ENCODE measurements at places on chromosomes 1 and 21.
A peak's percentile ranks its signal among the peaks of the same experiment; 100 is the strongest.

- no peak for DNase-seq
Observed at GRCh38 chr1:7753641-7754040, 17.5 kb upstream of the VAMP3 start.

DNA sequence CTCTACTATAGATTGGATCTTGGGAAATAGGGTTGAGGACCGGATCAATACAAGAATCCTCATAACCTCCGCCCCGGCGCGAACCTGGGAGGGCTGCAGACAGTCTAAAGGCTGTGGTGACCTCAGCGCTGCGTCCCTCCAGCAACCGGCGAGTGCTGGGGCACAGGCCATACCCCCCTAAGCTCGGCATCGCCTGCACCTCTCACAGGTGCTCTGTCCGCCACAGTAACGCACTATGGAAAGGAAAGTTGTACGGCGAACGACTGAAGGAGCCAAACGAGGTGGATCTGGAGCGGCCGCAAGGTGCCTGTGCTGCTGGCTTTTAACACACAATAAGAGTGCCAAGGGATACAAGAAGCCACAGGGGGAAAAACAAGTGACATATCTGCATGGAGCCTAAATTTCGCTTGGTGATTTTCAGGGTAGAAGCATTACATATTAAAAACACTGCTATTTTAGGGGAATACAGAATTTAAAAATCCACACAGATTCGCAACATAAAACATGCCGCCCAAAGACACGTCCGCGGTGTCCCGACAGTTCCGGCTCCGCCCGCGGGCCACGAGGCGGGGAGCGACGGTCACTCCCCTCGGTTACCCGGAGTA lies 1.4 kb upstream of the RBM15 start:
- no peak for DNase-seq

DNA sequence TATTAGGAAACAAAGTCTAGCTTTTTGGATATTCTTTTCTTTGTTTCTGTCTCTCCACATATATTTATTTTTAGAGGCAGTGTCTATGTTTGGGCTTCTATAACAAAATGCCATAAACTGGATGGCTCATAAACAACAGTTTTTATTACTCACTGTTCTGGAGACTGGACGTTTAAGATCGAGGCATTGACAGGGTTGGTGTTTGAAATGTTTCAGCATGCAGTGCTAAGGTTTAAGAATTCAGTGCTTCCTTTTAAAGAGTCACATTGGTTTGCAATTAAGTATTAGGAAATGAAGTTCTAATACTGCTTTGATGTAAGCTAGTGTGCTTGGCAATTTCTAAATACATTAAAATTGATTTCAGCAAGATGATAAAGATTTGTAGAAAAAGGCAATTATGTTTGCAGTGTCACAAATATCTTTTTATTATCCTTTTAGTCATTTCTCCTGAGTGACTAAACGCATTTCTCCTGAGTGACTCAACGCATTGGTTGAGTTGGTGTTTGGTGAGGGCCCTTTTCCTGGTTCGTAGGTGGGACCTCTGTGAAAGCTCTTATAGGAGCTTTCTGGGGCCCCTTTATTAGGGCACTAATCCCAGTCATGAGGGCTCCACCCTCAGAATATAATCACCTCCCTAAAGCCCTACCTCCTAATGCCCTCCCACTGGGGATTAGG lies 317.0 kb downstream of the USP25 start:
- no peak for DNase-seq

GRCh38 chr1:56696663-56697062 lies 51.5 kb downstream of the PRKAA2 start:
- no peak for DNase-seq

DNA sequence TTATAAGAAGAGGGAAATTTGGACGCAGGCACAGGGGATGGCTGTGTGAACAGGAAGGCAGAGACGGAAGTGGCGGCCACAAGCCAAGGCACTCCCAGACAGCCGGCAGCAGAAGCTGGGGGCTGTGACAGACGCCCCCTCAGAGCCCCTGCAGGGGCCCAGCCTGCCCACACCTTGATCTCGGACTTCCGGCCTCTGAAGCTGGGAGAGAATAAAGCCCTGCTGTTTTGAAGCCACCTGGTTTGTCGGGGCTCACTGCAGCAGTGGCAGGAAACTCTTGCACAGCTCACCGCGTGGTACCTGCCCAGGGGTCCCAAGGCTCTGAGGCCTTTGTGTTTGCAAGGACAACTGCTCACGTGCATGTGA lies 13.7 kb downstream of the MEGF6 start:
- no peak for DNase-seq

DNA sequence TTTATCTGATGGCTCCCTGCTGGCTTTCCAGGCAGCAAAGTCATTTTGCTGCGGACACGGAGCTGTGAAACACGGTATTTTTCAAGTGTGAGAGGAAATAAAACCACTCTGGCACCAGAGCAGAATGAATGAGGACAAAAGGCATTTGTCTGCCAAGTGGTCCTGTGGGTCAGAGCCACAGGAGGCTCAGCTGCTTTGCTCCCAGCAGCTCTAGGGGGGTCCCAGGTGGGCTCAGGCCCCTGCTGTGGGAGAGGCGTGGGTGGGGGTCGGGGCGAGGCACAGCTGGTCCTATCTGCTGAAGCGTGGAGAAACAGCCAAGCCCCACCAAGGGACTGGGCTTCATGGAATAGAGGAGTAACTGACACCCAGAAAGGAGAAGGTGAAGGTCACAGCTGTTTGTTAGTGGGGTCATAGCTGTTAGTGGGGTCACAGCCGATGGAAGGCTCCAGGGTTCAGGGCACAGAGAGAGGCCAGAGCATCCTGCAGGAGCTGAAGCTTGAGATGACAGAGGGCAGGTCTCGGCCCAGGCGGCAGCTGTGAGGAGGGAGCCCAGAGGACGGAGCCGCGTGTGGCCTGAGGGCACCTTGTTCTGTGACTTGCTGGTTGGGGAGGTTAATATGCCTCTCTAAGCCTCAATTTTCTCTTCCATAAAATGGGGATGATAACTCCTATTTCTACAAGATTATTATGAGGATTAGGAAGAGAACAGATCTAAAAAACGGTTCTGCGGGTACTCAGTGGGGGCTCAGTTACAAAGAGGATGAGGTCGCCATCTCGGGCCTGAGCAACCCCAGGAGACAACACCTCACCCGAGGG lies 7.1 kb downstream of the KIF17 start:
- no peak for DNase-seq

DNA sequence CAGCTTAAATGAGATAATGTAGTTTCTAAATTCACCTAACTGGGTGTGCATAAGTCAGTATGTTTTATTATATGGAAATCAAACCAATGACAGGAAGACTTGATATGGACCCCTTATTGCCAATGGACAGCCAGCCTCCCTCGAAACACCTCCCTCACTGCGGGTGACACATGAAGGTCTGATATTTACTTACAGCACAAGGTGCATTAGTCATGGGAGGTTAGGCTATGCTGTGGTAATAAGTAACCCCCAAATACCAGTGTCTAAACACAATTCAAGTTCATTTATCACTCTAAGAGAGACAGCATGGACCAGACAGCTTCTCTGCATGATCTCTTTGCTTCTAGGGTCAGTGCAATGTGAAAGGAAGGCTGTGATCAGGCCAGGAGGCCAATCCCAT lies 126.0 kb upstream of the KCNJ6 start:
- no peak for DNase-seq

- DNase-seq, result no peak
Observed at GRCh38 chr1:49048188-49048587, 271.5 kb upstream of the BEND5 start.

DNA sequence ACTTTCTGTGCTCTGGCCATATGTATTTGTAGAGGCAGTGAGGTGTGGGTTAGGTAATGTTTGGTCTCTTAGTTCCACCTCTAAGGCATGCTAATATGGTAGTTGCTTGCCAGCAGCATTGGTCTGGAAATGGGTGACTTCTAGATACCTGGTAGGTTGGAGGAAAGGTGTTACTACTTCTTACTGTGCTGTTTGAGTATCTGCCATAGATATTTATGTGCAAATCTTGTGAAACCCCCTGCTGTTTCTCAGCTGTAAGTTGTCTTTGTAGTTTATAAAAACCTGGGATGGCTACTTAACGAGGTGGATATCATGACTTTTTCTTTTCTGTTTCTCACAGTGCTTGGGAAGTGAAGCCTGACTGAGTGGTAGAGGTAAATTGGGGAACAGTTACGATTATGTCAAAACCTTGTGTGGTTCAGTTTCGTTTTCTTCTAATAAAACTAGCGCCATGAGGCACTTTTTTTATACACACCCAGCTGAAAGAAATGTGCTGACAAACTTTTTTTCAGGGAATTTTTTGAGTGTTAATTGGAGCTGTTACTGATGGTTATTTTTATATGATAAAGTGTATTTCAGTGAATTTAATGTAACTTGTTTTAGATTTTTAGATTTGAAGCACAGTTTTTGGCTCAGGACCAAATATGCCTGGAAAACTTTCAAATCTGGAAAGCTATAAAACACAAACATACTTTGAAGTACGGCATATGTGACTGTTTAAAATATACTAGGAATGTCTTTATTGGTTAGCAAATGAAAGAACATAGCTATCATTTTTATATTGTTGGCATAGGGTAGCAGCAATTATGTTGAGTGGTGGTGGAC lies 42.1 kb downstream of the CAMSAP2 start:
- DNase-seq, result peak; percentile 94

DNA sequence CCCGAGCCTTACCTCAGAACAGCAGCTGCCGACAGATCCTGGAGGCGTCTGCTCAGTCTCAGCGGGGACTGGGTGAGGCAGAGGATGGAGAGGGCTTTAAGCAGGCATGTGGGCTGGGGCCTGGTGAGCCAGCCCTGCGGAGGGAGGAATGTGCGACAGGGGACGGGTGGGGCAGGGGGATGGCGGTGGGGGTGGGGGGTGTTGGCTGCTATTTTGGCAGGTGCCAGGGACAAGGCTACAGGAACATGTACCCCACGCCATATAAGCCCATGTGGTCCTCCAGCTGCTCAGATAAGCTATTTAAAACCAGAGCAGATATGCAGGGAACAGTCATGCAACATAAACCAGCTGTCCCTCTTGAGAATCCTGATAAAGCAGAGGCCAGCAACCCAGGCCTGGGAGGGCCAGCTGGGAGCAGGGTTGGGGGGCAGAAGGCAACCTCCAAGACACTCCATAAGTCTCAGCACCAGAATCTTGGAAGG lies at the start of gene TNNT2:
Gene TNNT2 (minus strand): TSS at position 70 of the 482 bp plus-strand sequence. CDS start 4,426 bp downstream, outside the sequence.
- DNase-seq, result peak; percentile 17

- DNase-seq, result no peak
Observed at GRCh38 chr1:68206848-68207689, 25.3 kb downstream of the WLS start.

DNA sequence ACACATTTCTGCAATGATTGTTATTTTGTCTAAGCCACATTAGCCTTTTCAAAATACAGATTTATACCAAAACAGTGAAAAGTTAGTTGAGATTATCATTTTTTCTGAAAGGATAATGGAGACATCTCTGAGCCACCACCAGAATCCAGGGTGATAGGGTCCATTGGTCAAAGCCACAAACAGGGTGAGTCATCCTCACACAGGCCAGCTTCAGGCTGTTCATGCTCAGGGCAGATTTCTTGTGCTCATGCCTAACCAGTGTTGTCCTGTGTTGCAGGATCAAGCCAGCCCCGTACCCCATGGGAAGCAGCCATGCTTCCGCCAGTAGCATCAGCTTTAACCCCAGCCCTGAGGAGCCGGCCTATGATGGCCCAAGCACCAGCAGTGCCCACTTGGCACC lies 13.4 kb downstream of the ELOA start:
- DNase-seq, result no peak

DNA sequence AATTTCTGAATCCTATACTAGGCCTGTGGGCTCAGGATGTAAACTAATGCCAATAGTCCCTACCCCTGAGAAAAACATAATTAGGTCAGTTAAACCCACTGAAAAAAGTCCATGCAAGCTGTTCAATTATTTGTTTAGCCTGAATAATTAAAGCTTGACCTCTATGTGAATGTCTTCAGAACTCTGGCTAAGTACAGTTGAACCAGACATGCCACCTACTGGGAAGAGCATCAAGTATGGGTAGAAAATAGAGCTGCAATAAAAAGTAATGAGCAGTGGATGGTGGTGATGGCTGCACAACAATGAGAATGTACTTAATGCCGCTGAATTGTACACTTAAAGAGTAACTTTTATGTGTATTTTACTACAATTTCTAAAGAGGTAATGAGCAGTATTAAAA lies 23.6 kb upstream of the SLC19A2 start:
- DNase-seq, result peak; percentile 28

DNA sequence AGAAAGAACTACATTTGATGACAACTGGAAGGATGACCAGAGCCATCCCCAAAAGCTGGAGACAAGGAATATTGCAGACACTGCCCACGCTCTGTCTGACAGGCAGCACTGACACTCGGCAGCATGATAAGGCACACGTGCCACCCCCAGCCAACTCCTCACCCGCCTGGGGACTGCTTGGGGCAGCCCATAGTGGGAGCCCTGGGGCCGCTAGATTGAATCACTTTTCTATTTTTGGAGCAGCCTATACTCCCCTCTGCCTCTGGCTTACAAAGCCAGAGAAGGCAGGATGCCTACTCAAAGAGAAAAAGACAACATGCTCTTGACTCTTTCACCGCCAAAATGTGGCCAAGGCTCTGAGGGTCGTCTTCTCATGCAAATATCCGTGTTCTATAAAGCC lies 1.3 kb downstream of the SMG5 start:
- no peak for DNase-seq

DNA sequence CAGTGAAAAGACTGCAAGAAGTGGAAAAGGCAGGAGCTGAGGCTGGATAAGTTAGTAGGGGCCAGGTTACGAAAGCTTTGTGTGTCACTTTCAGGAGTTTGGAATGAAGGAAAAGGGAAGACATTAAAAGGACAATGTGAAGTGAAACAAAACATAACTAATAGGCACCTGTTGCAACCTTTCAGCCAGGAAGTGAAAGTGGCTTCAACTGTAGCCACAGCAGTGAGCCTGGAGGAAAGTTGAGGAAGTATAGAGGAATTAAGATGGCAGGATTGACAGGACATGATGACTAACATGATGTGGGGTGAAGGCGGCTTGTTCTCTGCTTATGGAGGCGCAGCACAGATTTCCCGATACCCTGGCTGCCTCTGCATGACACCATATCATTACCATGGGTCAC lies 68.9 kb downstream of the C4BPA start:
- no peak for DNase-seq

- DNase-seq, result no peak
Observed at GRCh38 chr1:29523136-29523535, 286.8 kb downstream of the PTPRU start.

DNA sequence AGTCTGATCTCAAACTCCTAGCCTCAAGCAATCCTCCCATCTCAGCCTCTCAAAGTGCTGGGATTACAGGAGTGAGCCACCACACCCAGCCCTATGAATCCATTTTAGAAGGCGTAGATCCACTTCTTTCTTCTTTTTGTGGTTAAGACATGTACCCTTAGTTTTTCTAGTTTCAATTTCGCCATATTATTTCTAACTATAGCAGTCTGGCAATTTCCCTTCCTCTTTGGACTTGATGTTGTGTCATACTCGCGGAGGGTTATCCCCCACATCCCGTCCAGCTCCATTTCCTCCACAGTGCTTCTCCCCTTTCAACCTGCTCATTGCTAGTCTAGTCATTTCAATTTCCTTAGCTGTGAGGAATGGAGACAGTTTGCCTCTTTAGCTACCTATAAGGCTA lies 5.2 kb upstream of the LRRC8D start:
- no peak for DNase-seq

DNA sequence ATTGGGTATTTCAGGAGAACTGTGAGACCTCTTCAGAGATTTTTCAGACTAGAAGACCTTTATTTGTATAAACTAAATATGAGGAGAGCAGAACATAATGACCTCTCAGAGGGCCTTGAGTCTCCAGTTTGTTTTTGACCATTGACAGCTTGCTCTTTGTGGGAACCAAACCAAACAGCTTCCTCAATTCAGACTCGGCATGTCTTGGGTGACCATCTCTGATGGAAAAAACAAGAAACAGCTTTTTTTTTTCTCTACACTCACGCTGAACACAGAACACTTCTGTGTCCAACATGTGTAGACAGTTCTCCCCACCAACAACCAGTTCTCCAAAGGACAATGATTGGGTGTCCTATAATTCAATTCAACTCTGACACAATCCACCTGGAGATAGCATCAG lies 11.5 kb downstream of the ATP1A4 start:
- no peak for DNase-seq

All from brain (organoid and tissue), 16 donors.